ENCODE measurements at places on chromosomes 13 and 19.

- no peak for DNase-seq
These were observed 44.9 kb downstream of the ZNF823 start for GRCh38 chr19:11693505-11694499.

GRCh38 chr19:11164296-11164695, 8.7 kb upstream of the SPC24 start:
- no peak for DNase-seq

GRCh38 chr13:79432086-79432485, 26.0 kb upstream of the RBM26 start:
- no peak for DNase-seq

- no peak for DNase-seq
These were observed 18.4 kb upstream of the TOMM40 start for GRCh38 chr19:44872661-44873060.
